Amygdala (tissue), 56 donors: ENCODE measurements at places on chromosomes 7 and 10.

DNA sequence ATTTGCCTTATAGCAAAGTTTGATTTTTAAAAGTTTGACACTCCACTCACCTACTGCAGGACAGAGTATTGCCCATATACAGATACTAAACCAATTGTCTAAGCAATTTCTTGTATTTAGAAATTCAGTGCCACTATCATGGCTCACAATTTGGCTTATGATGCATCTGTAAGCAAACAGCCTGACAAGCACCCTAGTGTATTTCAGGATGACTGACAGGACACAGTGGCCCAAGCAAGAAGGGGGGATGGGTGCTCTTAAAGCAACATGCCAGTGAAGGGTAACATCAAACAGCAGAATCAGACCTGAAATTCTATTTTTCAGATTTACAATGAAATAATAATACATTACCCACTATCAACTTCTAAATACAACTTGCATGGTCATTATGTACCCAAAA, 30.5 kb downstream of the CTNNA3 start:
- peak; percentile 3 for DNase-seq

DNA sequence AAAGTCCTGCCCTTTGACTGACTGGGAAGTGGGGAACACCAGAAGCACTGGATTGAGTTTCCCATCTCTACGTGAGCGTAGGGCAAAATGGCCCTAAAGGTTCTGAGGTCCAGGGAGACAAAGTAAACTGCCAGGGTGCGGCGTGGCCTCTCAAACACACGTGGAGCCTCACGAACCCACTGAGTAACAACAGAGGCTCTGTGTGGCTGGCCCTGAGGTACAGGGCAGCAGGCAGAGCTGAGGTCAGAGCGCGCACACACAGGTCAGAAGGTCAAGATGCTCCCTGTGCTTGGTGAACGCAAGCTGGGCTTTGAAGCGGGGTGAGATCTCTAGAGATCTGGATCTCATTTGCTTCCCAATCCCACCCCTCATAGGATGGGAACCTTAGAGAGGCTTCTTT, 99.0 kb upstream of the ZMIZ1 start:
- no peak for DNase-seq

DNA sequence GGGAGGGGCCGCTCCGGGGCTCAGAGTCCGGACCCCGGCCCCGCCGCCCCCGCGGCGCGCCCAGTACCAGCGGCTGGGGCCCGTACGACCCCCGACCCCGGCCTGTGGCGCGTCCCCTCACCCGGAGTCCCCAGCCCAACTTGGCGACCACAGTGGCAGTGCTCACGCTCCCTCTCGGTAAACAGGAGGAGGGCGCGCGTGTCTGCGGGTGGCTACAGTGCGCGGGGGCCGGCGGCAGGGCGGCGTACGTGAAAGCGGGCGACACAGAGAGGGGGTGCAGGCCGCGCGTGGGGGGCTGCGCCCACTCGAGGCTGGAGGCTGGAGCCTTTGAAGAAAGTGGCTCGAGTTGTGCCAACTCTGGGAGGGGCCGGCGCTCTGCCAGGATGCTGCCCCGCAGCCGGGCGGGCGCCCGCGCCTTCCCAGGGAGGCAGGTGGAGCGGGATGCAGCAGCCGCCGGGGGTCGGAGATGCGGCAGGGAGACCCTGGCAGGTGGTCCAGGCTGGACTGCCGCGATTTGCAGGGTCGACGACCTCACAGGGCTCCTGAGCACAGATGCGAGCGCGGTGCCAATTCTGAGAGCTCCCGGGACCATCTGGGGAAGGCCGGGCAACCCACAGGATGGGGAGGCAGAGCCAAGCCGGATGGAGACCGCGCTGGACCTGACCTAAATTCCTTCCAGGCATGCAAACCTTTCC, 655 bp downstream of the PTPRE start:
- peak; percentile 42 for DNase-seq

GRCh38 chr10:107444443-107444842, 279.9 kb upstream of the SORCS1 start:
- DNase-seq, result no peak

DNA sequence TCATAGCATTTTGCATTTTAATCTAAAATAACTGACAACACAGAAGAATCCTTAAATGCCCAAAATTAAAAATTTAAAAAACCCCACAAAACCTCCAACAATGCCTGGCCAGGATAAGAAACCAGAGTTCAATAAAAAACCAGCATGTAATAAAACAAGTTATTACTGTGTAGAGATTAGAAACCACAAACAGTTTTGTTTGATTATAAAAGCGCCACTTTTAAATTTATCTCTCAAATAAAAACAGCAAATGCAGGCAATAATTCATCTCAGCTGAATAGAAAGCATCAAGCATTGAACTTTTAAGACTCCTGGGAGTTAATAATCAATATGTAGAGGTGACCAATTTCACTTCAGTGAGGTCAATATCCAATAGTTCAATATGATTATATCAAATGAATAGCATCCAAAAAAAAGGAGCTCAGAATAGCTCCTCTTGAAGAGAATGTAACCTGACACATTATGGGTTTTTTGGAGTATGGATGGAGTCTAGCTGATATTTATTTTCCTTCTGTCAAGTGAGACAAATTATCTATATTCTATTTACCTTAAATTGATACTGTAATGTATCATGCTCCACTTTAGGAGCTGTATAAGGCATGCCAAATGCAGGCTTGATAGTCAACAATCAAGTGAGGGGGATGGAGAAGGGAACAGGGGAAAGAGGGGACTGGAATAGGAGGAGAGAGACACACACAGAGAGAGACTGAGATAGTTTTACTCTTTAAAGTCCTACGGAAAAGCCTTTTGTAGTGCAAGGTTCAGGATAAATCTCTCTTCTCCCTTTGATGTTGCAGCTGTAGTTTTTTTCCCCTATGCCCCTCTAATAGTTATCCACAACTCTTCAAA, 130.9 kb downstream of the RSU1 start:
- DNase-seq, result no peak

DNA sequence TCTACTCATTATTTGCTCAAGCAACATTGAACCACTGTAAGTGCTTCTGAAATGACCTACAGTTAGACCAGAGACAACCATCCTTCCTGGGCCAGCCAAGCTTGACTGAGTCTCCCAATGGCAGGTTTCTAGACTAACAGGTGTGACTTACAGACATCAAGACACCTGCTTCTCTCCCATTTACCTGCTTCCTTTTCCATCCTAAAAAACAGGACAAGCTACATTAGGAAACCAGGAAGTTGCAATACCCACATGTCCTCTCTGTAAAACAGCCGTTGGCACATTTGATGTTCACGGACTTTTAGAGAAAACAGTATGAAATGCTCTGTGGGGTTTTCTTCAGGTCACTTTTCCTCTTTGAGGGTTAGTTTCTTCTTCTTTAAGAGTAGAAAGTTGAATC, 4.0 kb downstream of the HECW1 start:
- no peak for DNase-seq

DNA sequence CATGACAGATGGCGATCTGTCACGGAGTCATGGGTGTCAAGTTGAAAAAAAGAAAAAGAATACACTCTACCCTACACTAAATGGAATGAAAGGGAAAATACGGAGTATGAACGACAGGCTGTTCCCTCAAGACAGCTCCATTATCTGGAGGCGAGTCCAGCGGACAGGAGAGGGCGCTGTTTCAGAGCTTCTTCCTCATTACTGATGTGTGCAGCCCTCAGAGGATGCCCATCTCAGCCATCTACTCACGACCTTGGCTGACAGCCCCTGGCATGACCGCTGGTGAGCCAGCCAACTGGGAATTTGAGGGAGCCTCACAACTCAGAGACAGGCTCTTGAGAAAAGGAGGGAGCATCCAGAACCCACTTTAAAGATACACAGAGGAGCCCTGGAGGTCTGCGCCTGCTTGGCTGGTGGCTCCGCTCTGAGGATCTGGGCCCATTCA, 49.6 kb upstream of the SMNDC1 start:
- DNase-seq, result no peak

DNA sequence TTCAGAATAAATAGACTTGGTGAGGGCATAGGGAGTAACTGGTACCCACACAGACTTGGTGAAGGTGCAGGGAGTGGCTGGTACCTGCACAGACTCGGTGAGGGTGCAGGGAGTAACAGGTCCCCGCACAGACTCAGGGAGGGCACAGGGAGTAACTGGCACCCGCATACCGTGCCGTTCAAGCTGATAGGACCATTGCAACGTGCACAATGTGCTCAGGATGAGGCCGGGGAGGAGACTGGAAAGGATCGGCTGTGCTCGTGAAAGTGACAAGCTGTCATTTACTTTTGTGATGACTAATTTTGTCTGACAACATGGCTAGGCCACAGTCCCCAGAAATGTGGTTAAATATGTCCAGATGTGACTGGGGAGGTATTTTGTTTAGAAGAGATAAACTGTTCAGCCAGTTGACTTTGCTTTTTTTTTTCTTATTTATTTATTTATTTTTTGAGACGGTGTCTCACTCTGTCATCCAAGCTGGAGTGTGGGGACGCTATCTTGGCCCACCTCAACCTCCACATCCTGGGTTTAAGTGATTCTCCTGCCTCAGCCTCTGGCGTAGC, 76.2 kb upstream of the NMT2 start:
- no peak for DNase-seq

DNA sequence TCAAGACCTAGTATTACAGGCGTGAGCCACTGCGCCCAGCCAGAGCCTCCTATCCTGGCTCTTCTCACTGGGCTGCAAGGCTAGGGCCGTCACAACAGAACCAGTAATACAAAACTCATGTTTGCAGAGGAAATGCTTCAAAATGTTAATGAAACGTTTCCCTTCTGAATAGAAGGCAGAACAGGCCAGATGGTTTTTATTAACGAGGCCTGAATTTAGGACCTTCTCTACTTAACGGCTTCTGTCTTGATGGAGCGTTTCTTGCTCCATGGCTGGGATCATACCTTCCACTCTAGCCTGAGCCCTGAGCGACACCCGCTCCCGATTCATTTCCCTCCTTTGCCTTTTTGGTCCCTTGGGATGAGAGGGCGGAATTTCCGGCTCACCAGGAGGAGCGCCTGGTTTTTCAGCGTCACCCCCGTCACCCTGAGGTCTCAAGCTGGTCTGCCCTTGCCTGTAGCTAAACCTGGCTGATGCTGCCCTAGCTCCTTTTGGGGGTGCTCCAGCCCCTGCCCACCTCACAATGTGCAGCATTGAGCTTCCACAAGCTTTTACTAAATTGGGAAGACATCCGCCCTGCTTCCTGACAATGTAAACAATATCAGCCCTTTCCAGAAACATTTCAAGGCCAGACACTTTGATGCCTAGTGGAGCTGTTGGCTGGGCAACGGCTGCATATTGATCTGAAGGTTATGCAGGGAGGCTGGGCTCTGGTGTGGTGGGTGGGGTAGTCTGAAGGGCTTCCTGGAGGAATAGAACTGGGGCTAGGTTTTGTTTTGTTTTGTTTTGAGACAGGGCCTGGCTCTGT, 5.2 kb downstream of the CLIP2 start:
- DNase-seq, result no peak

GRCh38 chr7:156746891-156747290, 106.3 kb downstream of the RNF32 start:
- no peak for DNase-seq

GRCh38 chr10:88984525-88984924, 6.1 kb upstream of the FAS start:
- DNase-seq, result no peak

DNA sequence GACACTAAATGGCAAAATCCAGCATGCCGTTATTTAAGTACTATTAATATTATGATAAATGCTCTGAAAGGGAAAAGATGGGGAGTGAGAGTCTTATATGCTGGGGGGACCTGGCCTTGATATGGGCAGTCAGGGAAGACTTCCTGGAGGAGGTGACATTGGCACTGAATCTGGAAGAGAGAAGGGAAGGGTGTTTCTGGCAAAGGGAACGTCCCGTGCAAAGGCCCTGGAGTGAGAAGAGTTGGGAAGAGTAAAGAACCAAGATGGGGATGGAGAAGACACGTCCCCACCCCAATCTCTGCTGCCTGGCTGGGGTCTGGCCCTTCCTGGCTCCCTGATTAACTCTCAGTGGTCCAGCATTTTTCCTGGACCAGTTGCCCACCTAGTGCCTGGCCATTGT, 5.0 kb upstream of the GRIFIN start:
- DNase-seq, result no peak

DNA sequence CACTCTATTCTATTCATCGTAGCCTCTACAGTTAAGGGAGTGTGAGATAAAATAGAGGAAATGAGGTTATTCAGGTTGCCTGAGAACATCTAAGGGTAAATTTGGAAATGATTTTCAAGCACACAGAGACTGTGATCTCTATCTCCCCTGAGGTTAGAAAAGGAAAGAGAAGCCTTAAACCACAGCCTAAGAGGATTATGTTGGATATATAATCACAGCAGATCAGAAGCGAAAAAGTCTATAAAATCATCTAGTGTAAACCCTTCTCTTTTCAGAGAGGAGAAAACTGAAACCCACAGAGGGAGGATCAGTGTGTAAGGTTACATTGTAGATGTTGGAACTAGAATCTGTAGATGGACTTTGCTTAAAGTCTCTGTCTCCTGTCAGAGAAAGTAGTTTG, 90.6 kb upstream of the SEMA3E start:
- DNase-seq, result no peak

DNA sequence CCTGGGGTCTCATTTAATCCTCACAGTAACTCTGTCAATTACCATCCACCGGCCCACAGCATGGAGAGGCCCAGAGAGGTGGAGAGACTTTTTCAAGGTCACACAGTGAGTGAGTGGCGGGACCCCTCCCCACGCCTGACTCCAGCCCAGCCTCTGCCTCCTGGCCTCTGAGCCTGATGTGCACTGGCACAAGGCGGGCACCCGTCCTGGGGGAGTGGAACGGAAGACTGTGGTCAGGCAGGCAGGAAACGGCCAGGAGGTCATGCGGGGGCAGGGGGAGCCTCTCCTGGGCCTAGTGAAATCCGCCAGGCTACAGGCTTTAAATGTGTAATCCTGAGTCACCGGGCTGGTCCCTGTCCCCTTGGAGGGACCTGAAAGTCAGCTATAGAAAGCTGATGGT, 32.2 kb downstream of the ZCCHC24 start:
- DNase-seq, result no peak

DNA sequence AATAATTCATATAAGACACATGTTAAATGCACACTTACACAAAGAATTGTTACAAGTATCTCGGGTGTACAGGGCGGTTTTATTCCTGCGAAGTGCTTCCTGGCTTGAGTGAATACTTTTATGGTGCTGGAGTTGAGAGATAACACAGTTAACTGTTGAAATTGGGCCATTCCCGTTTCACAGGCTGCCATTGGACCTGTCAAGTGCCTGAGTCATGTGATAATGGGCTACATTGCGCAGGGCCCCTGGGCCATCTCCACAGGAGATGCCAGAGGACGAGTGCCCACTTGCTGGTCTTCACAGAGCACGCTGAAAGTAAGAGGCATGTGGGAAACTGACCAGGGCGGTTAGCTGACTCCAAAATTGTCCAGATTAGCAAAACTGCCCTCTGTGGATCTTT, 4.8 kb downstream of the FBH1 start:
- DNase-seq, result no peak

GRCh38 chr10:130240409-130240808, 104.2 kb downstream of the GLRX3 start:
- DNase-seq, result no peak

- no peak for DNase-seq
Measured at GRCh38 chr7:92244808-92245486, 767 bp downstream of the KRIT1 start.

GRCh38 chr10:78699971-78700370, 368.8 kb upstream of the ZMIZ1 start:
- no peak for DNase-seq
